ENCODE measurements at places on chromosomes 6 and 20.

GRCh38 chr20:54194724-54195438, 13.0 kb upstream of the PFDN4 start:
- DNase-seq: no peak

- peak; percentile 13 for DNase-seq
Observed at GRCh38 chr20:675453-676314, at the start of gene SCRT2. TSS of gene SCRT2 (minus strand) at chr20:675802. CDS start at chr20:675601, 201 bp downstream.

DNA sequence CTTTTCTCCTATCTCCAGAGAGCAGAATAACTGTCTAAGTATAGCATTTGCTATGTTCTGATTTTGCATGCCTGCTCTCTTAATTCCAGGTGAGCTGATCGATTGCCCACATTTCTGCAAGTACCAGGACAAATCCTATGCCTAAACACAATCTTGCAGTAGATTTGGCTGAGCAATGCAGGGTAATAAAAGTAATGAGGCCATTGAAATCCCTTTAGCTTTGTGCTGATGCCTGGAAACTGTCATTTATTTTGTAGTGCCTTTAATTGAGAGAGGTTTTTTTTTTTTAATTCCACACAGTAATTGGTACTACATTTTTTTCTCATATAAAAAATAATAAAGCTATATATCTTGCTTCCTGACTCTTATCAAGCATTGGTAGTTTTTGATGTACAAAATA, 252.3 kb downstream of the NKAIN2 start:
- no peak for DNase-seq

DNA sequence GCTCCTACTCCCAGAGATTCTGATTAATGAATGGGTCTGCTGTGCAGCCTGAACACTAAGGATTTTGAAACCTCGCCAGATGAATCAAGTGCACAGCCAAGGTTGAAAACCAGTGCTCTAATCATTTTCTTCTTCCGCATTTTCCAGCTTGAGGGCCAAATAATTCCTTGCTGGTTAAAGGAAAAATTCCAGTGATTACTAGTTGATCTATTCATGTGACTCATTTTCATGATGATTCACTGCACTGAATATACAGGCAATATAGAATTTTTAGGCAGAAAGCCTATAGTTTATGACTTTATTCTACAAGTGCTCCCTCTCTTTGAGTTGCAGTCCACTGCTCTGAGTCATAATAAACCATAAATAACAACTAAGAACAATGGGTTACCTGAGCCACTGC, 80.6 kb upstream of the PROKR2 start:
- no peak for DNase-seq

- DNase-seq: no peak
Observed at GRCh38 chr6:87251225-87251624, 71.2 kb upstream of the SMIM8 start.

- no peak for DNase-seq
Observed at GRCh38 chr20:24700166-24700860, 230.9 kb downstream of the SYNDIG1 start.

GRCh38 chr6:107114926-107115694, at the start of gene BEND3:
TSS of gene BEND3 (minus strand) at chr6:107115515. CDS start at chr6:107099285, 16,230 bp downstream.
- peak; percentile 21 for DNase-seq

GRCh38 chr6:111725446-111726112, 119.9 kb upstream of the TRAF3IP2 start:
- DNase-seq: no peak

DNA sequence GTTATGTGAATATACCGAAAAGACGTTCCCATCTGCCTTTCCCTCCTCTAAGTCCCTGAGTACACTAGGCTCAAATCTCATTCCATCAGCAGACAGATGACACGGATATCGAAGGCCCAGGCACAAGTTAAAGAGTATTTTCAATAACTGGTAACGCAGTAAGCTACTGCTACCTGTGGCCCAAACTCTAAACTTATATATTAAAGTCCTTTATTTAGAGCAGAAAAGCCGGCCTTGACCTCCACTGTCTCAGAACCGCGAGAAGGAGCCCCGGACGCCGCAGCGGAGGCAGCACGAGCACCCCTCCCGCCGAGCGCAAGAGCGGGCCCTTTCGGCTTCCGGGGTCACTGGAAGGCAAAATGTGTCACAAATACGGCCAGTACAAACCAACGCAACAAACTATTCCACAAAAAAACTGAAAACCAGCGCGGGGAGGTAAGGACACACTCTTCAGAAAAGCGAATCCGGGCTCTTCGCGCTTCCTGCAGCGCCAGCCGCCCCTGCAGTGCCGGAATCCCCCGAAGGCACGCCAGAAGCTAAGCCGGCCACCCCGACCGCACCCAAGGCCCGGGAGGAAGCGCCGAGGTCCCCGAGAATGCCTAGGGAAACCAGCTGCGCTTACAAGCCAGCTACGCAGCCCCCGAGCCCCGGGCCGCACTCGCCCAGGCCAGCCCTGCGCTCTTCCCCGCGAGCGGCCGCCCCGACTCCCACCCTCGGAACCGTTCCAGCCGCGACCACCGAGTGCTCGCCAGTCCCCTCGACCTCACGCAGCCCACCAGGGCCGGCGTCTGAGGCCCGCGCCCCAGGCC, 681 bp downstream of the DIDO1 start:
- DNase-seq: peak; percentile 16

DNA sequence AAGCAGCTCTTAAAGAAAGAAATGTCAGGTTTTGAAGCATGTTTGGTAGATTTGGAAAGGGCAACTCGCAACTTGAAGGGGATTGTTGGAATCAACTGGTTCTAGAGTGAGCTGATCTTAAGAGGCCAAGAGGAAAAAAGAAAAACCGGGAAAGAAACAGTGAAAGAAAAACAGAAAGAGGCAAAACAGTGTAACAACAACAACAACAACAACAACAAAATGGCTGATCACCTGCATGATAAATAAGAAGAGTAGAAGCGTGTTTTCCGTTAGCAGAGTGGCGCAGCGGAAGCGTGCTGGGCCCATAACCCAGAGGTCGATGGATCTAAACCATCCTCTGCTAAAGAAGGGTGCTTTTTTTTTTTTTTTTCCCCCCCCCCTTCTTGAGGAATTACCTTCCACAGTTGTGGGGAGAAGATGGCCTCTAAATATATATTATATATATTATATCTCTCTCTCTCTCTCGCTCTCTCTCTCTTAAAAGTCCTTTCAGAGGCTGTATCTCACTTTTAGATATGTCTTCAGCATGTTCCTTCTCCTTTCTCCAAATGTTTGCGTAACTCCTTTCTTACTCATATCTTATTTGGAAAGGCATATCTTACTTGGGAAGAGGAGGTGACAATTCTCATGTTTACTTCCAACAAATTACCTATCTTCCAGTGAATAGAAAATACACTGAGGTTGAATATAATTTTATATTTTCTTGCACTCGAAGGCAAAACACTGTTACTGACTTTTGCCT, 134.4 kb downstream of the OR2B2 start:
- DNase-seq: no peak

GRCh38 chr6:80457439-80457933, 351.0 kb downstream of the BCKDHB start:
- no peak for DNase-seq

- DNase-seq: no peak
Observed at GRCh38 chr6:124812067-124812466, 150.2 kb upstream of the RNF217 start.

- no peak for DNase-seq
Observed at GRCh38 chr6:62324834-62325233, 38.8 kb upstream of the KHDRBS2 start.

- DNase-seq: no peak
Observed at GRCh38 chr6:33198159-33198852, 2.2 kb downstream of the RXRB start.

GRCh38 chr6:37265860-37266259, 7.9 kb upstream of the TMEM217 start:
- DNase-seq: no peak

GRCh38 chr6:153328194-153328593, 197.1 kb upstream of the RGS17 start:
- DNase-seq: no peak

- no peak for DNase-seq
Observed at GRCh38 chr6:159899994-159900745, 9.4 kb downstream of the MAS1 start.

DNA sequence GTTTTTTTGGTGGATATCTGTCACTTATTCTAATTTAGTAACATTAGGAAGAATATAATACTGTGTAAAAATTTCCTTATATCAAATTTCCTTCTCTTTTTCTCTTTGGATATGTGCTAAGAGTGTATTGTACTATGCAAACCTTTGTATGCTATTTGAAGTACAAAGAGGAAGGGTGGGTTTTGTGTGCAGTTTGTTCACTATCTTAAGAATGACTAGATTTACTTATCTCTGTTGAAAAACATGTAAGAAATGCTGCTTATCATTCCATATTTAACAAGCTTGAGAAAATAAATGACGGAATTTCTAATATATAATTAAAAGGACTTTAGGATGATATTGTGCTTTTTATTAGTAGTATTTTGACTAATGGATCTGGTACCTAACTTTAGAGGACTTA, 13.1 kb downstream of the CD2AP start:
- no peak for DNase-seq

DNA sequence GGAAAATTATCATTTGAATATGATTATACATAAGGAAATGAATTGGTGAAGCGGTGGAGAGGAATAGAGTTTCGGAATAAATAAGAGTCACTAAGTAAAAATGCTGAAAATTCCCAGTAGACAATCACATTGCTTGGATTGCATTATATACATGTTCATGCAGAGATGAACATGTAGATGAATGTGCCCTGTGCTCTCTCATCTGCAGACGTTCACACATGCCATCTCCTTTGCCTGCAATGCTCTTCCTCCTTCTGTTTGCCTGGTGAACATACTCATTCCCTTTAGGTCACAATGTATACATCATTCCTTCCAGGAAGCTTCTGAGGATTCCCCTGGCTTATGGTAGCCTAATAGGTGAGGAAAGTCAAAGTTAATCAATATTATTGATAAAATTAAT, 17.9 kb downstream of the DCDC2 start:
- DNase-seq: no peak

- no peak for DNase-seq
Observed at GRCh38 chr6:39409889-39410288, 87.4 kb upstream of the KCNK16 start.

DNA sequence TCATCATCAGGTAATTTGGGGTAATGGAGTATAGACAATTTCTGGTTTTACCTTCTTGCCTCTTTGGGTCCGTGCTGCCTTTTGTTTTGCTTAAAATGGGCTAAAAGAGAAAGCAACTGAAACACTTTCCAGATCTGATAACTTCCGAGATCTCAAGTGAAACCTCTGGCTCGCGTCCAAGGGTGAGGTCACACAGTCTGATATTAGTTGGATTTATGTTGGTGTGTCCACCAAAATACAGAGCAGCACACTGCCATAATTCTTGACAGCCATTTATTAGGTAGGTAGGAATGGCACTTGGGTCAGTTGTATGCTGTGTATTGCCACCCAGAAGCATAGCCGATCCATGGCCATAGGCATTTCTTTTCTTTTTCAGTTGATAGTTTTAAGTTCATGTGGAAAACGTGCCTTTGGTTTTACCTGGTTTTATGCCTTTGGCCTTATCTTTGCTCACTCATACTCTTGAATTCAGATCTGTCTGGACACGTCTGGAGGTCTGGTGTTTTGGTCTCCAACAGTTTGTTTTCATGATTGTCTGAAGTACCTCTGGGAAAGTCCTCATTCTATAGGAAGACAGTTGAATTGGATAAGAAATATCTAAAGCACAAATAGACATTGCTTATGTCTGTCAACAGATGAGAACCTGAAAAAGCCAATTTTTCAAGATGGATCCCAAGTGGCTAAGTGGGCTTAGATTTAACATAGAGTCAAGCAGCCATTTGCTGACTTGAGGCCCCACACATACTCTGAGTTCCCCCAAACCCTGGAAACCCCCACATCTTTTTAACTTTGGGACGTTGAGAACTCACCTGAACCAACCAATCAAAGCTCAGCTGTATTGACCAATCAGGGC, 320.8 kb downstream of the SOX4 start:
- DNase-seq: no peak

DNA sequence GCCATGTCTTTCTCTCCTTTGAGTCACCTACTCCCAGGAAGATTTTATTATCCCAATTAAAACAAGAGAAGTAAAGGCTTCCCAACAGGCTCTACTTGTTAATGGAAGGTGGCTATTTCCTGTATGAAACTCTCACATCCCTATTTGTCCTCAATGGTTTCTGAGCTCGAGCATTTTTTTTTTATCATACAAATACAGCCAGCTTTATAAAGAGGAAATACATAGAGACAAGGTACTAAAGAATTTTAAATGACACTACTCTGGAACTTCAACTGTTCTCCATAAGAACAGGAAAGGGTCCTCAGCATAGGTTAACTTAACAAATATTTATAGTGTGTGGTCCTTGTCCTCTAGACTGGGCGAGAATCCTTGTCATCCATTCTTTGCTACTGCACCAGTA, 41.0 kb downstream of the TSHZ2 start:
- DNase-seq: no peak

DNA sequence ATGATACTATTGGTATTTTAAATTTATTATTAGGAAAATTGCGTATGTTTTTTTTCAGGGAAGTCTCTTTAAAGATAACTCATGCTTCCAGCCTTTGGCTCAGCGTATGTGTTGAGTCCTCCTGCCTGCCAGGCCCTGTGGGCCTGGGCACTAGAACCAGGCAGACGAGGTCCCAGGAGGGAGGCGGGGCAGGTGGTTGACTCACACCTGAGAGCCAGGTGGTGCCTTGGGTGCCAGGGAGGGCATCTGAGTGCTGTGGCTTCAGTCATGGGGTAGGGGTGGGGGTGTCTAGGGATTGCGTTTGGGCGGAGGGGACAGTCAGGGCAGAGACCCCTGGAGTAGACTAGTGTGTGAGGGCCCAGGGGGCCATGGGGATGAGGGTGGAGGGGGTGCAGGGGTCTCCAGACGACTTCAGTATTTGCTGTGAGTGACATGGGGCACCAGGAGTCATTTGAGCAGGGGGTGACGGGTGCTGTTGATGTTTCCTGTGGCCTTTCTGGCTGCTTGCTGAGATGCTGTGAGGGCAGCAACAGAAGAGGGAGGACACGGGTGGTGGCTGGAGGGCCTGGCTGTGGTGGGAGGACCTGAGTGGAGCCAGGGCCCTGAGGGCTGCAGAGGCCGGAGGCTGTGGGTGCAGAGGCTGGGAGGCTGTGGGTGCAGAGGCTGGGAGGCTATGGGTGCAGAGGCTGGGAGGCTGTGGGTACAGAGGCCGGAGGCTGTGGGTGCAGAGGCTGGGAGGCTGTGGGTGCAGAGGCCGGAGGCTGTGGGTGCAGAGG, 14.8 kb upstream of the ADRM1 start:
- no peak for DNase-seq

DNA sequence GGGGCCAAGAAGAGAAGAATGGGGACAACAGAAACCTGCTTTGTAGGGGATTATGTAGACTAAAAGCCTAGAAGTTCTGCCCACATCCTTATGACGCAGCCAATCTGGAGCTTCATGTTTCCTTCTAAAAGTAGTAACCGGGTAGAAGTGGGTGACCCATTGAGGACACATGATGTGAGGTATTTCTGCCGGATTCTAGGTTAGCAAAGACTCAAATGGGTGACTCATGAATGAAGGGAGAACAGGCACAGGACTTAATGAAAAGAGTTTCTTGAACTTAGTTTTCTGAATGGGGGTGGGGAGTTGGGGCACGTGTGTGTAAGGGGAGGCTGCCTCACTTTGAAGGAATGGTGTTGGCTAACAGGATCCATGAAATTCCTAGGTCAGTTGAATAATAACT, 68.8 kb downstream of the CDS2 start:
- DNase-seq: no peak
